ENCODE measurements at places on chromosomes 7 and 10. TPM values are rescaled to one million over a fixed set of nuclear protein-coding genes. Genes with fewer than 3 reads are reported as not detected.

DNA sequence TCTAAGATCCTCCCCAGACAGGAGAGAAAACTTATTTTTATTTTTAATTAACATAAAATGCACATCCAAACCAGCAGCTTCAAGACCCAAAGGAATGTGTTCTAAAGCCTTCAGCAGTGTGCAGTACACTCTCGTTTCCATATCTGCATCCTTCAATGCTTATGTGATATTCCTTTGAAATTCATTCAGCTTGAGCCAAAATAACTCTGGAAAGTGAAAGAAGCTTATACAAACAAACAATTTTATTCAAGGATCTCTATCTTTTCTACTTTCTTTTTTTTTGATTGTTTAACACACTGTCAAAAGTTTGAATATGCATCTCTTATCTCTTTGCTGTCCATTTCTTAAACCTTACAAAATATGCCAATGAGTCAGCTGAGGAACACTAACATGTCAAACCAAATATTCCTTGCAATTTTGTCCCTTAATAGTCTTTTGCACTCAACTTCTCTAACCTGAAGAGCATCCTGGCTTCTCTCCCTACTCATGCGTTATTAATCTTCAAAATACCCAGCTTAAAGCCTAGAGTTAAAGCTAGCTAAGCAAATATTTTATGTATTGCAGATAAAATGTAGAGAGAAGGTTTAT, 124.3 kb downstream of the THSD7A start:
- no peak for DNase-seq

- no peak for DNase-seq
These were observed 678 bp downstream of the SH2B2 start for GRCh38 chr7:102287111-102287980.

Gene PRLHR
- total RNA-seq, result not detected

Gene WDR86
- total RNA-seq, result 12.8 TPM
